Bone marrow (tissue), 2 donors: ENCODE measurements at places on chromosomes 6 and 20.
A peak's percentile ranks its signal among the peaks of the same experiment; 100 is the strongest.

DNA sequence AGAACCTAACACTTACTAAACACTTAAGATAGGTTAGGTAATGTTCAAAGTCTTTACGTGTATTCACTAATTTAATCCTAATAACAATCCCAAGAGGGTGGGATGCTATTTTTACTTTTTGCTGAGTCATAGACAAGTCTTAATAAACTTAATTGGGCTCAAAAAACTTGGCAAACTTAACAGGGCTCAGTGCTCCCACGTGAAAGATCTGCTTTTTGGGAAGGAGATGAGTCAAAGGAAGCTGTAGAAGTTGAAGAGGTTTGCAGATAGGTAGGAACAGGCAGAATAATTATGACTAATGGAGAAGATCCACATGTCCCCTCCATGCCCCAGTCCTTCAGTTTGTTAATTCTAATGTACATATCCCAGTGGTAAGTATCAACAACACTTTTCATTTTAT is 44.5 kb upstream of the STMND1 start:
- DNase-seq, result no peak

DNA sequence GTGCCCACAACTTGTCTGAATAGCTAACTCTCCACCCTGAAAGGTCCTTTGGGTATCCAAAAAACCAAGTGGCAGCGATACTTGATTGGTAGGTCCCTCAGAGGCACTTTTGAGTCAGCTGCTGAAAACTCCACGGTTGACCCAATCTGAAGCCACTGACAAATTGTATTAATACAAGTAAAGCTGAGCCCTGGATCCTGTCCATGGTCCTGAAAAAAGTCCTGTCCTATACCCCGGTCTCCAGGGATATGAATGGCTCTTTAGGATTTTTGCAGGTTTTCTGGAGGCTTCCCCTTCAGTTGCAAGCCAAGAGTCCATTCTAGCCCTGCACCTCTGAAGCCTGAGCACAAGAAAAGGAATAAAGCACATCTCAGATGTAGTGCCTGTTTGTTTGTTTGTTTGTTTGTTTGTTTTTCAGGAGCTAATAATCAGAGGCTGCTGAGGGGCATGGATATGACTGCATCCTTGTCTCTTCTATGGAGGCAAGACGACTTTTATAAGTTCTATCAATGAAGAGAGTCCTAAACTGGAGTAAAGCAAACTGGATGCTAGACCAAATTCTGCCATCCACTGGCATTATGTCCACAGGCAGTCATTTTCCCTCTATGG is 1.7 kb upstream of the SLC12A5 start:
- DNase-seq, result no peak

DNA sequence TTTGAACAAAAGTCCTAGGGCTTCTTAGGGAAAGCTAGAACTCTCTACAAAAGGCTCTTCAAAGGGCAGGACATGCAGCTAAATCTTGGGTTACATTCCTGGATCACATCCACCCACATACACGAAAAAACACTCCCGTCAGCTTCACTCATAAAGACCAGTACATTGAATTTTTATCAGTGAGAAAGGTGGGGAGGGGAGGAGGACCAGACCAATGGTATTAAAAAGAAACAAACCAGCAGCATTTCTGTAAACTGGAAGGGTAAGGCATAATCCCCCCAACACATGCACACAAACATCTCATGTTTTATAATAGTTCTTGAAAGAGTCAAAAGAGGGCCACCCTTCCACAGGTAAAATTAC is 31.6 kb downstream of the MYLK4 start:
- peak; percentile 71 for DNase-seq

GRCh38 chr6:38179300-38179699 is 359.8 kb downstream of the ZFAND3 start:
- no peak for DNase-seq

DNA sequence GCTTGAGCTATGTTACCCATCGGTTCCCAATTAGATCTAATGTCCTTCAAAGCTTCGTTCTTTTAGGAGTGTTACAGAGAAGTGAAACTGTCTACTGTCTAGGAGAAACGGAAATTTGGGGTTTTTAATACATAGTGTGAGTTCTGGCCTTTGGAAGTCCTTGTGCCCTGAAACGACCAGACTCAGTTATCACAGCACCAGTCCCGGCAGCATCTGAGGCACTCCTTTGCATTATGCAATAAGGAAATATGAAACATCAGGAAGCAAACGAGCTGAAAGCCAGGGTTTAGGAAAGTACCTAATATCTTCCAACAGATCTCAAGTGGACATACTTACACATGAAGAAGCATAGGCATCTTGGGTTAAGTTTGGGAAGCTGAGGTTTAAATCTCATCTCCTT is 61.8 kb upstream of the ADGRF1 start:
- DNase-seq, result no peak

DNA sequence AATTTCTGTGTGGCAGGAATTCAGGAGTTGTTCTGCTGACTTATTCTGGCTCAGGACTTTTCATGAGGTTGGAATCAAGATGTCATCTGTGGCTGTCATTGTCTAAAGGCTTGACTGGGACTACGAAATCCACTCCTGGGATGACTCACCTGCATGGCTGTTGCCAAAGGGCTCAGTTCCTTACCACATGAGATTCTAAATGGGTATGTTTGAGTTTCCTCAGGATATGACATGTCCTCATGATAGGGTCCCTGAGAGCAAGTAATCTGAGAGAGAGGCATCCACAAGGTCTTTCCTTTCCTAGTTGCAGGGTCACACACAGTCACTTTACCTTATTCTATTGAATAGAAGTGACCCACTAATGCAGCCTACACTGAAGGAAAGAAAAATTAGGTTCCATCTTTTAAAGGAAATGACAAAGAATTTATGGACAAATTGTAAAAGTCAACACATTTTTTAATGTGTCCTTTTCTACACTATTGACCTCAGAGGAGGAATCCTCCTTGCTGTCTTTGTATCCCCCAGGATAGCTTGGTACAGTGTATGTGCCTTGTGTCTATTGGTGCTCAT is 1025.0 kb upstream of the GJE1 start:
- no peak for DNase-seq

GRCh38 chr6:43308101-43308989 is at the start of gene CRIP3:
Gene CRIP3 (minus strand): TSS chr6:43308826. CDS start chr6:43308792, 34 bp downstream.
- DNase-seq, result no peak
